ENCODE measurements at places on chromosomes 3 and 15. TPM values are rescaled to one million over a fixed set of nuclear protein-coding genes. Genes with fewer than 3 reads are reported as not detected.

The LRRC34 gene
- 1.2 TPM for total RNA-seq

The PRSS50 gene
- total RNA-seq: 0.13 TPM

The CPLX3 gene
- not detected for total RNA-seq

The SERF2 gene
- 1,303 TPM for total RNA-seq

The DLEC1 gene
- not detected for total RNA-seq

The KCNMB3 gene
- total RNA-seq: 5.8 TPM

The SHC4 gene
- 0.10 TPM for total RNA-seq

The SH2D7 gene
- not detected for total RNA-seq

The SEMA5B gene
- 1.2 TPM for total RNA-seq

The GOLGA8S gene
- total RNA-seq: 0.15 TPM

The ISLR2 gene
- total RNA-seq: 0.36 TPM

The IQCF5 gene
- total RNA-seq: not detected

The ZDHHC19 gene
- 0.33 TPM for total RNA-seq

The FANCD2OS gene
- total RNA-seq: not detected

The LMAN1L gene
- not detected for total RNA-seq

The GNAT1 gene
- total RNA-seq: not detected

The ZBTB47 gene
- 3.6 TPM for total RNA-seq

The GOLGA8J gene
- 0.44 TPM for total RNA-seq

The ZNF502 gene
- total RNA-seq: not detected

The CFAP92 gene
- total RNA-seq: 0.18 TPM

The ETV5 gene
- 79.3 TPM for total RNA-seq

Measured in Panc1 (cell line).